ENCODE measurements at places on chromosomes 4 and X.

DNA sequence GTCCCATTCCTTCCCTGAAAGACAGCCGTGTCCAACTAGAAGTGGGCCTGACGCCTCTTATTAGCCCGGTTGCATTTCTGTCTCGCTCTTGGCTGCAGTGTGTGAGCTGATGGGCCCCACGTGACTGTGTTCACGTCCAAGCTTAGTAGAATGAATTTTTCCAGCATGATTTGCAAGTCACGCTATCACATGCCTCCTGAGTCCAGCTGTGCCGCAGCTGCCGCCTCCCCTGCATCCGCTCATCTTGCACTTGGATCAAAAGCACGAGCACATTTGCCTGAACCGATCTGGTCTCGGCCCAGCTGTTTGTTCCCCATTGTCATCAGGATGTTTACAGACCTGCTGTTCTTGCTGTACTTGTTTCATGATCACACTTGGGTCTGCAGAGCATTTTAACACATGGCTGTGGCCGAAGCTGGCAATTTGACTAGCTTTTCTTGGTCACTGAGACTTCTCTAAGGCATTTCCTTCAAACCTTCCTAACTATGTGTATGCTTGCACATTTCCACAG, 126.5 kb downstream of the KIT start:
- peak; percentile 33 for DNase-seq

DNA sequence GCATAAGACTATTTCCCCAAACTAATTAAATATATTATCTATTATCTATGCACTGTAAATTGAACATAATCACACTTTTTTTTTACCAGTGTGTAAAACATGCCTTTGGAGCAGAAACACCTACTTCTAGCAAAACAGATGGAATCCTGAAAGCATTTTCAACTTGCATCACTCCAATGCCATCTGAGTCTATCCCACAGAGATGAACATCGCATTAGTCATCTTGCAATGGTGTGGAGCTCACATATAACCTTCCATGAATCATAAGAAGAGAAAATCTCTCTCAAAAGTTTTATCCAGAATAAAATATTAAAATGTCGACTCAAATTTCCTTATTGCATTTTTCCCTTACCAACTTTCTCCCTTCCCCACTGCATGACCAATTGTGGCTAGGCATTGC, 406.7 kb upstream of the ACTRT1 start:
- no peak for DNase-seq

- no peak for DNase-seq
These were observed 24.0 kb upstream of the DRP2 start for GRCh38 chrX:101195442-101196173.

- no peak for DNase-seq
These were observed 456.8 kb downstream of the TRAM1L1 start for GRCh38 chr4:116628598-116628997.

All from right kidney (tissue), 9 donors.